Activated CD4-positive, alpha-beta memory T cell treated with anti-CD3 and anti-CD28 coated beads, Interleukin-2, amount 10 ng/mL, durations not matched to agents 7 days and 5 days (primary cell): ENCODE measurements at places on chromosomes 3 and 15. TPM values are rescaled to one million over a fixed set of nuclear protein-coding genes. Genes with fewer than 3 reads are reported as not detected.

DNA sequence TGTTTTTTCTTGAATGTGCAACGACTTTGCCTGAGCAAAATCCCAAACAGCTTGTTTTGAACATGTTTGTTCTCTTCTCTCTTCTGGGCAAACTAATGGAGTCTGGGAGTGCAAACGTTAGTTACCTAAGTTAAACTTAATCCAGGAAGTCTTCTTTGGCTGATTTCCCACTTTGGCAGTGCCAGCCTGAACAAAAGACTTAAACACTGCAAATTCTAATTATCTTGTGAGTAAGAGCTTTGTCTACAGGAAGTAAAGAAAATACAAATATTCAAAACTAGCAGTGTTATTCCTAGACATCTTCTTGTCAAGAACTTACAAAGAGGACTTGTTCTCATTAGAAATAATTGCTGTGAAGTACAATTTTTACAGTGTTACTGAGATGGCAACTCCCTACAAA, 16.7 kb upstream of the DENND6A start:
- DNase-seq, result no peak

GRCh38 chr15:22810853-22811338, 24.5 kb downstream of the NIPA1 start:
- DNase-seq, result no peak

- DNase-seq, result no peak
Measured at GRCh38 chr3:14132689-14133088, 7.8 kb downstream of the TMEM43 start.

GRCh38 chr15:63860155-63860554, 26.4 kb upstream of the HERC1 start:
- DNase-seq, result peak; percentile 60

DNA sequence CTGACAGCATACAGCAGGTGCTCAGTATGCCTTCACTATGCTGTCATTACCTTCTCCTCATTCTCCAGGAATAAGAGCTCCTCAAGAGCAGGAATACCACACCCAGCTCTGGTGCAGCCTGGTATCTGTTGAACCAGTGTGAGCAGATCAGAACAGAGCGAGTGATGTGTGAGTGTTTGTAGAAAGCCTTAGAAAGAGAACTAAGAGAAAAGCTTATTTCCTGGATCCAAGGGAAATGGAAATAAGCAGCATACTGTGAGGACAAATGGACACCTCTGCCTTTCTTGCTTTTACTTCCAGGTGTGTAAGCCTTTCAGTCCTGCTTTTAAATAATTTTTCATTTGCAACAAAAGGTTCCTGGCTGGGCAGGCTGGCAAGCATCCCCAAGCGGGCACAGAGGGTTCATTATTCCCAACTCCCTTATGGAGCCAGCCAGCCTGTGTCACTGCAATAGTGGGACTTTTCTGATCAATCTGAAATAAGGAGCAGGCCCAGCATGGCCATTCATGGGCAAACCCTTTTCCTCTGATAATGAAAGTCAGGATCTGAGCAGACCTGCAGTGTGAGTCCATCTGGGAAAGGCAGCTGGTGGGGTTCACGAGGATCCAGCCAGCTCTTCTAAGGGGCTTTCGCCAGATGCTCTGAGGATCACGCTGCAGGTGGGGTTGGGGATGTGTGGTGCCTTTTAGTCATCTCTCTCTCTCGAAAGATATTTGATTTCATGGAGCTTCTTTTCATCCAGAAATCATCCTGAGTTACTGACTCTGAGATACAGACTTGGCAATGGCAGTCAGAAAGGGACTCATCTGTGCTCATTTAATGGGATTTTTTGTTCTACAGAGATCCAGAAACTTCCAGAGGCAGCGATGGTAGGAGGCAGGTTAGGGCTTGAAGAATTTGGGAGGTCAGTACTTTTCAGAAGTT, 594.9 kb upstream of the CFAP20DC start:
- DNase-seq, result no peak

The A4GNT gene
- total RNA-seq, result not detected

- DNase-seq, result no peak
Measured at GRCh38 chr3:143831994-143832393, 16.3 kb downstream of the SLC9A9 start.

DNA sequence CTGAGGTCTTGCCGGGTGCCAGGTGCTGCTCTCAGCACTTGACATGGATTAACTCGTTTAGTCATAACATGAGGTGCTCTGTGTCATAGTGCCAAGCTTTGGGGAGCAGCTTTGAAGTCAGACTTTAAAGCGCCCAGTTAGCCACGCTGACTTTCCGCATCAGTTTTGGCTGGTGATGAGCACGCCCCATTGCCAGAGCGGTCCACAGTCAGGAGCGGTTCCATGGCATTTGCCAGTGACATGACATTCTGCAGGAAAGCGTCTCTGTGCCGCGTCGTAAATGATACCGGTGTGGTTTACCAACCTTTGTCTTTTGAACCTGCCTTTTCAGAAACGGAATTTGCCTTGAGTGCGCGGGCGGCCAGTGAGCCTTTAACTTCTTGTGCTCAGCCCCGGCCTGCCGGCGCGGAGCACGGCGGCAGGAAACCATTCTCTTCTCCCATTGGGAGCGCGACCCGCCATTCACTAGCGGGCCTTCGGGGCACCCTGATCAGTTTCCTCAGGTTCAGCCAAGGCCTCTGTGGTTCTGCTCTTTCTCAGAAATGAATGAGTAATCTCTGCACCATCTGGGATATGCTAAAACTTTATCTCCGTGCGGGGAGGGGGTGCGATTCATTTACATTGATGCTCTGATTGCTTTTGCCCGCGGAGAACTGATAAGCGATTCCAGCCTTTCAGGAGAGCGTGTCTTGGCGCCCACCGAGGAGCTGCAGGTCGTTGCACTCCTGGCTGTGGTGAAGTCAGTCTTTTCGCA, 1.7 kb upstream of the SLC2A2 start:
- DNase-seq, result peak; percentile 60

DNA sequence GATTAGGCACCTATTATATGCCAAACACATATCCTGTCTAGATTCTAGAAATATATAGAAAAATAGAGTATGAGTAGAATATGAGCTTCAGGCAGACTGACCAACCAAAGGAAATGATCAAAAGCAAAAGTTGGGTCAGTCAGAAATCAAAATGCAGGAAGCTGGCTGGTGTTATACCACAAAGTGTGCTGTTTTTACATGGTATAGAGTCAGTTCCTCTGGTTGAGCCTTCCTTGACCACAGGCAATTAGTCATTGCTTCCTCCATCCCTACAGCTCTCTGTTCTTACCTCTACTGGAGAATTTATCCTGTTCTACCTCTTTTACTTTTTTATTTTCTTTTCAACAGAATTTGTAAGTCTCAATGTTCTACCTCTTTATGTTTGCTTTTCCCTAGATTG, 149.8 kb downstream of the TMCO5A start:
- peak; percentile 19 for DNase-seq

The GOLGA8K gene
- 0.81 TPM for total RNA-seq

DNA sequence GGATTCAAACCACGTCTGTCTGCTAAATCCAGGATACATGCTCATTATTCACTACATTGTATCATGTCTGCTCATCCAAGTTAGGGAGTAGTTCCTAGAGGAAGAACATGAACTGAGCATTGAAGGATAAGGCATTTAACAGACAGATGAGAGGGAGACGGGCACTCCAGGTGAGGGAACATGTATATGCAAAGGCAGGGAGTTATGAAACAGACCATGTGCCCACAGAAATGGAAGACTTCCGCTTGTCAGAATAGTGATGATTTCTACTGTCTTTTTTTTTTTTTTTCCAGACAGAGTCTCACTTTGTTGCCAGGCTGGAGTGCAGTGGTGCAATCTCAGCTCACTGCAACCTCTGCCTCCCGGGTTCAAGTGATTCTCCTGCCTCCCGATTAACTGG, 5.0 kb upstream of the NDUFAF1 start:
- no peak for DNase-seq
